Muscle of arm (tissue), 14 donors: ENCODE measurements at places on chromosomes 2 and 18. TPM values are rescaled to one million over a fixed set of nuclear protein-coding genes. Genes with fewer than 3 reads are reported as not detected.
A peak's percentile ranks its signal among the peaks of the same experiment; 100 is the strongest.

DNA sequence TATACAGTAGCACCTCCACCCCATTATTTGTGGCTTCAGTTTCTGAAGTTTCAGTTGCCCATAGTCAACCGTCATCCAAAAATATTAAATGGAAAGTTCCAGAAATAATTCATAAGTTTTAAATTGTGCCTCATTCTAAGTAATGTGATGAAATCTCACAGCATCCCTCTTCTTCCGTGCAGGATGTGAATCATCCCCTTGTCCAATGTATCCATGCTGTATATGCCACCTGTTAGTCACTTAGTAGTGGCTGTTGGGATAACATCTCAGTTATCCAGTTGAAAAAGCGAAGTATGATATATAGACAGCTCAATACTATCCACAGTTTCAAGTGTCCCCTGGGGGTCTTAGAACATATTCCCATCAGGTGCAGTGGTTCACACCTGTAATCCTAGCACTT lies 119.1 kb upstream of the OTX1 start:
- DNase-seq, result no peak

The ARID5A gene
- 16.7 TPM for polyA plus RNA-seq

- DNase-seq, result peak; percentile 11
Observed at GRCh38 chr2:199309973-199310372, 147.8 kb downstream of the SATB2 start.

GRCh38 chr2:30255466-30256408 lies 24.4 kb downstream of the LBH start:
- DNase-seq, result no peak

GRCh38 chr2:110925479-110925878 lies 193.1 kb downstream of the ACOXL start:
- no peak for DNase-seq

The DSEL gene
- 10.1 TPM for polyA plus RNA-seq

The AMER3 gene
- polyA plus RNA-seq, result not detected

DNA sequence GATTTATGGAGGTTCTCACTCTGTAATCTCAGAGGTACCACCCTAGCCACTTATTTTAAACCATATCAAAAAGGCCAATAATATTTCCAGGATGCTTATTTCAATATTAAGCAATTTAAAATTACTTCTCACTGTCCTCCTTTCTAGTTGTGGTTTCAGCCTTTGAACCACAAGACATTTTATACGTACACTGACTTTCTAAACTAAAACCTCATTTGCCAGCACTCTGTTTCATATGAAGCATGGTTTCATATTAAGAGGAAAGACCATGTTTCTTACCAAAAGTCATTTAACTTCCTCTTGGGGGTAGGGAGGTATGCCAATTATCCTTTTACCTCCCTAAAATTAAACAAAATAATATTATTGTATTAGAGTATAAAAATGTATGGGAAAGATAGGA lies 399.8 kb downstream of the CDH7 start:
- no peak for DNase-seq

DNA sequence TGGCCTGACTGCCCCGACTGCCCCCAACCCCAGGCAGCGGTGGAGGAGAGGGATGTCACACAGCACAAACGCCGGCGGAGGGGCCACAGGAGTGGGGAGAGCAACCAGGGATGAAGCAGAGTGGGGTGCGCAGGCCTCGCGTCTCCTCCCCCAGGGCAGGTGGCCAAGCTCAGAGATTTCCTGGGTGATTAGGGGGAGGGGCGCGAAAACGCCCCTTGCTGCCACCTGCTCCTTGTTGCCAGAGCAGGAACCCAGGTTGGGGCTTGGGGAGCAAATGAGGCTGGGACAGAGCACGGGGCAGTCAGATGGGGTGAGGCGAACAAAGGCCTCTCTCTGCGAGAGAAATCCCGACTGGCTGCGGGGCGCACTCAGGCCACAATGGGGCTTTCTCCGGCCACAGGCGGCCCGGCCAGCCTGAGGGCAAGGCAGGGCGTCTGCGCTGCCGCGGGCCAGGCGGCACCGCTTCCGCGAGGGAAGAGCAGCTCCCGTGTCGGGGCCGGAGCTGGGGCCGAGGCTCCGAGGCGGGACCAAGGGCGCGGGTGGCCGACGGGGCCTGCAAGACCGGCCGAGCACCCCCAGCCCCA lies 11.5 kb downstream of the TEX44 start:
- DNase-seq, result peak; percentile 59

DNA sequence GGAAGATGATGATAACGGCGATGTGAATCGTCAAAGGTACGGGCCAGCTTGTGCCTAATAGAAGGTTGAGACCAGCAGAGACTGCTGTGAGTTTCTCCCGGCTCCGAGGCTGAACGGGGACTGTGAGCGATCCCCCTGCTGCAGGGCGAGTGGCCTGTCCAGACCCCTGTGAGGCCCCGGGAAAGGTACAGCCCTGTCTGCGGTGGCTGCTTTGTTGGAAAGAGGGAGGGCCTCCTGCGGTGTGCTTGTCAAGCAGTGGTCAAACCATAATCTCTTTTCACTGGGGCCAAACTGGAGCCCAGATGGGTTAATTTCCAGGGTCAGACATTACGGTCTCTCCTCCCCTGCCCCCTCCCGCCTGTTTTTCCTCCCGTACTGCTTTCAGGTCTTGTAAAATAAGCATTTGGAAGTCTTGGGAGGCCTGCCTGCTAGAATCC lies 3.0 kb downstream of the FZD7 start:
- no peak for DNase-seq

DNA sequence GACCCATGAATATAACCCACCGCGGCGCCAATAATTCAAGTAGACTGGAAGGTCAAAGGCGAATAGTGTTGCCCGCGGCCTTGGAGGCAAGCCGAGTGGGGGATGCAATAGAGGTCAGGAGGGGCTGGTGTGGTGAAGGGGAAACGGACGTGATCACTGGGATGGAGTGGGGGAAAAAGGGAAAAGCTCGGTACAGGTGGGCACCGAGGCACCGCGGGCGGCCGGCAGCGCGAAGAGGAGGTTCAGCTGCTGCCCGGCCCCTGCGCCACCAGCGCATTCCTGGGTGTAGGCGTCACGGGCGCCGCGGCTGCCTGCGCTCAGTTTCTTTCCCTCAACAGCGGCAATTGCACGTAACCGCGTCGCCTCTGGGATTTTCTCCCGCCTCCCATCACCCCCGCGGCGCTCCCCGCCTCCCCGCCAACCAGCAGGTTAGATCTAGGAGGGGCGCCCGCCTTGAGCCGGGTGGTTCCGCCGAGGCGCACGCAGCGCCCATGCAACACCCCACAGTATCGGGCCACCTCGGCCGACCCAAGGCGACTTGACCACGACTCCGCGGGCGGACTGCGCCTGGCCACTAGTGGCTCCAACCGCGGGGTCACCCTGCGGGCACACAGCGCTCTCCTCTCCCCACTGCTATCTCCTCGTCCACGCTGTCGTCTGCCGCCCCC lies 1.5 kb downstream of the RND3 start:
- peak; percentile 67 for DNase-seq

GRCh38 chr2:36549165-36549574 lies 48.8 kb downstream of the FEZ2 start:
- no peak for DNase-seq

- DNase-seq, result peak; percentile 16
Observed at GRCh38 chr2:64329848-64330247, 124.1 kb upstream of the LGALSL start.

DNA sequence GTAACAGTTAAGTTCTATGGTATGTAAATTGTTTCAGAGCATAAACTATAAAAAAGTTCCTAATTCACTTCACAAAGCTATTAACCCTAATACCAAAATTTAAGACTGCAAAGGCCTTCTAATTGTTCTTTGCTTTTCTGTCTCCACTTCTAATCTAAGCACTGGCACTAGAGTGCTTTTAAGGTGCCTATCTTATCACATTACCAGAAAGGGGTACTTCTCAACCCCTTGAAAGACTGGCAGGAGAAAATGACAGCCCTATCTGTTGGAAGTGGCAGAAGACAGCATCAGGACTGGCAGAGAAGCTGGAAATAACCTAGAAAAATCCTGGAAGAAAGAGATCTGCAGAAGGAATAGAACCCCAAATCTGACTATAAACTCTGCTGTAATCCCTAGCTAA lies 10.3 kb downstream of the CNRIP1 start:
- DNase-seq, result no peak

The AFG3L2 gene
- polyA plus RNA-seq, result 48.9 TPM

The RPS27A gene
- polyA plus RNA-seq, result 2,287 TPM

The SH3RF3 gene
- 4.1 TPM for polyA plus RNA-seq

- DNase-seq, result no peak
Observed at GRCh38 chr2:30487603-30488002, 40.6 kb downstream of the LCLAT1 start.

The RAB17 gene
- not detected for polyA plus RNA-seq

The COQ10B gene
- polyA plus RNA-seq, result 10.6 TPM

DNA sequence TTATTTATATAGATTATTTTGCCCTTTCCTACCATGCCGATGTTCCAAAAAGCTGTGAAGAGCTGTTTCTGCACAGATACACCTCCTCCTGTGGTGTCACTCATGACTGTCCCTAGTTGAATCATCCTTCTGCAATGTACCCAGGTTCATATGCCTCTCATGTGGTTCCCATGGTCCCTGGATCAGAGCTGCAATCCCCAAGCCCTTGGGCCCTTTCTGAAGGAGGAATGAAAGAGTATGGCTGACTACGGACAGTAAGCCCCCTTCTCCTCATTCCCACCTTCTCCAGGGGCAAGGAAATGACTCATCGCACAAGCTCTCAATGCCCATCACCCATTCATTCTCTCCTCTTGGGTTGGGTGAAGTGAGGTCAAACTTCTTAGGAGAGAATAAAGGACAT lies 63.9 kb upstream of the ACVR1 start:
- no peak for DNase-seq

The MAB21L4 gene
- polyA plus RNA-seq, result not detected

The DSG4 gene
- not detected for polyA plus RNA-seq

The MAP2 gene
- polyA plus RNA-seq, result 9.5 TPM

The CTNNA2 gene
- 0.62 TPM for polyA plus RNA-seq

- peak; percentile 68 for DNase-seq
Observed at GRCh38 chr2:176088048-176088936, 4.2 kb upstream of the HOXD13 start.

GRCh38 chr2:204437815-204438756 lies 107.2 kb upstream of the PARD3B start:
- no peak for DNase-seq

The ALPI gene
- polyA plus RNA-seq, result not detected

GRCh38 chr2:219627103-219628100 lies at the start of gene SLC4A3:
Gene SLC4A3, plus strand, starts transcription at chr2:219627630. Its CDS starts 363 bp downstream, at chr2:219627993.
- DNase-seq, result no peak

The AQP4 gene
- polyA plus RNA-seq, result 1.2 TPM

The RESP18 gene
- not detected for polyA plus RNA-seq

DNA sequence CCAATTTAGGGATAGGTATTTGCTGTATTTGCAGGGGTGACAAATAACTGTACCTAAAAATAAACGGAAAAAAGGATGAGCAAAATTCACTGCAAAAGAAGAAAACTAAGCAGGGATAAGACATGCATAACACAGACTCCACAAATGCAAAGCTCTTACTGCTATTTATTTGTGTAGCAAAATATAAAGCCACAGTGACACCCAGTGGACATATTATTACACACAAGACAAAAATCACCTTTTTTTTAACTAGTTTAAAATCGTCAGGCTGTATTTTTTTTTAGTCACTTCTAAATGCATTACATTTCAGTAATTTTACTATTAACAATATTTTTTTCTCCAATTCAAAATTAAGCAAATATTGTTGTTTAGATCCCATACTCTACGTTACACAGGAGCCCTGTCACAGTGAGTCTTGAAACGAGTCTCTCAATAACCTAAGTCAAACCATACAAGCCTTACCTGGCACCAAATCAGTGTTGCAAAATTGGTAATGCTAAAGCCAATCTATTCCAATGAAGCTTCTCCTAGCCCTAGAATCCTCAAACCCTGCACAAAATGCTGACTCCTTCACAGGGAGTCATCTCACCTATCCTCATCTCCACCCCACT lies 23.7 kb downstream of the METTL4 start:
- DNase-seq, result peak; percentile 59

DNA sequence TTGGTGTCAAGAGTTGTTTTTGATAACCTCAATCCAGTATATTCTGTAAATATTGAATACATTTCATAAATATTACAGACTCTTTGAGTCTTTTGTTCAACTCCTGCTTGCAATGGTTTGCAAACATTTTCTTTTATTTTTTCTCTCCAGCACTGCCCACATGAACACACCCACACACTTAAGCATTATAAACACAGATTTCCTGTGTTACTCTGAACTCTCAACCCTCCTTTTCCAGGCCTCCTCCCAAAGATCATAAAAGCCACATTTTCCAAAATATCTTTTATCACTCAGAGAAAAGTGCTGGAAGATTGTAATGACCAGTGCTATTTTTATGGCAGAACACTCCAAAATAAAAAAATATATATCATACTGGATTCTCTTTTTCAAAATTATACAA lies 20.5 kb downstream of the ARHGAP25 start:
- DNase-seq, result no peak

The ROCK1 gene
- polyA plus RNA-seq, result 55.8 TPM

DNA sequence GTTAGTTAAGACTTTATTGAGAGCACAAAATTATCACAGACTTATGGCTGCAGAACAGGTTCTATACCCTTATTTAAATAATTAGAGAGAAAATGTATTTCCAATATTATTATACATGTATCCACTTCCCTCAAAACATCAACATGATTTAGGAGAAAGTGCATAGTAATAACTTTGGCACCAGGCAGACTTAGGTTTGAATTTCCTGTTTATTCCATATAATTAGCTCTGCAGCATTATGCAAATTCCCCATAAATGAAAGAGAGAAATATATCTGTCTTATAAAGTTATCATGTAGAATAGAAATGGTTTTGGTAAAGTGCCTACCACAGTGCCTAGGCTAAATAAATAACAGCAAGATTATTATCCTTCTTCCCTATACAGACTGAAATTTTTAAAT lies 15.3 kb downstream of the SCN9A start:
- DNase-seq, result no peak

DNA sequence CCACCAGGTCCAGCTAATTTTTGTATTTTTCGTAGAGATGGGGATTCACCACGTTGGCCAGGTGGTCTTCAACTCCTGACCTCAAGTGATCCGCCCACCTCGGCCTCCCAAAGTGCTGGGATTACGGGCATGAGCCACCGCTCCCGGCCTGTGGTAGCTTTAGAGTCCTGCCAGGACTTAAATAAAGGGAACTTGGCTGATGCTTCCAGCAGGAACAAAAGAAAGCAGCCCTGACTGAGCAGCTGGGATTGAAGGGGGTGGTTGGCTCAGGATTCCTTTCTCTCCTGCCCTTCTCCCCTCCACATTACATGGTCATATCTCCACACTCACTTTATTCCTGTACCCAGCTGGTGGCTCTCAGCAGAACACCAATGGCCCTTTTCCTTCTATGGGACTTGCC lies 20.0 kb downstream of the EFHD1 start:
- DNase-seq, result no peak

DNA sequence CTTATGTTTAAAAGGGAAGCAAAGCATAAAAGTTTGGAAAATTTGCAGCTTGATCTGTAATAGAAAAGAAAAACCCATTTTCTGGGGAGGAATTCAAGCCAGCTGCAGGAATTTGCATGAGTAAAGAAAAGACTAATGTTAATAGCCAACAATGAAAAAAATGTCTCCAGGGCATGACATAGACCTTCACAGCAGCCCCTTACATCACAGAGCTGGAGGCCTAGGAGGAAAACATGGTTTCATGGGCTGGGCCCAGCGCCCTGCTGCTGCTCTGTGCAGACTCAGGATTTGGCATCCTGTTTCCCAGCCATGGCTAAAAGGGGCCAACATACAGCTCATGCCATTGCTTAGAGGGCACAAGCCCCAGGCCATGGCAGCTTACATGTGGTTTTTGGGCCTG lies 411.6 kb upstream of the MC4R start:
- DNase-seq, result no peak
